ENCODE measurements at places on chromosomes 1 and 21.

DNA sequence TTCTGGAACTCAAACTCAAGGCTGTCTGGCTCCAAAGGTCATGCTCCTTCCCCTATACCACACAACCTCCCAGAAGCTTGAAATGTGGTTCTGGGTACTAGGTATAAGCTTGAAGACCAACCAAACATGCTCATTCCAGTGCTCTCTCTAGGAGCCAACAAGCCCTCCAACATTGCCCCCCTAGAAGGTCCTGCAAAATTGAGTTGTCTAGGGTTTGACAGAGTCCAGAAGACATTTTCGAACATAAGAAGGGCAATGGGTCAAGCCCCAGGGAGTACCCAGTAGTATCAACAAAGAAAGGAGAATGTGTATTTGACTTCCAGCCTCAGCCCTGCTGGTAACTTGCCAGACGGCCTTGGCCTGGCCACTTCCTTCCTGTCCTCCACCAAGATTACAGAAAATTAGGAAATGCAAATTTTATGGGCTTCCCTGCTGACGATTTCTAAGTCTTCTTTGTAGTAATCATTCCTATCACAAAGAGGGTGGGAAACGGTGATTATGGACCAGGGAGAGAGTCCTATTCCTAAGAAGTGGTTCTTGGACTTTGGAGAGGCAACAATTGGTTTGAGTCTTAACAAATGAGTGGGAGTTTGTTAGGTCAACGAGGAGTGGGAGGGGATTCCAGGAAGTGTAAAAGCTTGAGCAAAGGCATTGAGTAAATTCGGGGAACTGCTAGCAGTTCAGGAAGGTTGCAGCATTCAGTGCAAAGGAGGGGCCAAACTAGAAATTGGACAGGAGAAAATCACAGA, 18.7 kb upstream of the SLAMF1 start:
- no peak for DNase-seq

DNA sequence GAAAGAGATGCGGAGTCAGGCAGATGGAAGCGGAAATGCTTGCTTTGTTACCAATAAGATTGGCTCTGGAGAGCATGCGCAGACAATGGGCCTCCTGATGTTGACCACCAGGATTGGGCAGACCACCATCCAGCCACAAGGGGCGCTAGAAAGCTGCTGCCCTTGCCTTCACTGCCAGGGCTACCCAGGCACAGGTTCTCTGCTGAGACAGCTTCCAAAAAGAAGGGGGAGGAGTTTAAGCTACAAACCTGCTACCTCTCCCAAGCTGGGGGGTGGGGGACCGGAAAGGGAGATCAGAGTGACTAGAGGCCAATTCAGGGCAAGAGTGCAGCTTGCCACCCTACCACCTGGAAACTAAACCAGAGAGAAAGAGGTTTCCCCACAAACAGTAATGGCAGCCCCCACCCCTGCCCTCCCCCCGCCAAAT, 369.7 kb downstream of the RRAGC start:
- no peak for DNase-seq

DNA sequence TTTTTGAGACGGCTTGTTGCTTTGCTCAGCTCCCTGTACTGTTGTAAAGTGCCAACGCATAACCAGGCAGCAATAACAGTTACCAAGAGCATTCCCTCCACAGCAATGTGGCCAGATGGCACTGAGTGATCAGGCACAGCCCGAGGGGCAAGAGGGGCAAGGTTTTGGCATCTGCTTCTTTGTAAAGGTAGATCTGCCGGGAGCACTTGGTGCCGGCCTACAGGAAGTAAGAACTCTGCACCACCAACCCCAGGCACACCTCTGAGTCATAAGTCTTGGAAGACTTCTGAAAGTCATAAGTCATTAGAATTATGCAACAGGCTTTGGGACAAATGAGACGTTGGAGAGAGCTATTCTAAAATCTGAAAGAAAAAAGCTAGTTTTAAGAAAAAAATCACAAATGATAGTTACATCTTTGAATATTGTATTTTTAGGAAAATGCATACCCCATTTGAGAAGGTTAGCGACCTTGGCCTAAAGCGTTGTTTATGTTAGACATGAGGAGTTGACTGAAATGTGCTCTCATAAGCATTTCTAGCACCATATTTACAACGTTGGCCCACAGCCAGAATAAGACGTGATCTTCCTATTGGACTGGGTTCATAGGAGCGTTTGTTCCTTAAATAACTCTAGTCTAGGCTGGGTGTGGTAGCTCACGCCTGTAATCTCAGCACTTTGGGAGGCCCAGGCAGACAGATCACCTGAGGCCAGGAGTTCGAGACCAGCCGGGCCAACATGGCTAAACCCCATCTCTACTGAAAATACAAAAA, 37.7 kb upstream of the MAP10 start:
- DNase-seq = no peak

- no peak for DNase-seq
These were observed 56.2 kb downstream of the NTNG1 start for GRCh38 chr1:107196973-107197562.

DNA sequence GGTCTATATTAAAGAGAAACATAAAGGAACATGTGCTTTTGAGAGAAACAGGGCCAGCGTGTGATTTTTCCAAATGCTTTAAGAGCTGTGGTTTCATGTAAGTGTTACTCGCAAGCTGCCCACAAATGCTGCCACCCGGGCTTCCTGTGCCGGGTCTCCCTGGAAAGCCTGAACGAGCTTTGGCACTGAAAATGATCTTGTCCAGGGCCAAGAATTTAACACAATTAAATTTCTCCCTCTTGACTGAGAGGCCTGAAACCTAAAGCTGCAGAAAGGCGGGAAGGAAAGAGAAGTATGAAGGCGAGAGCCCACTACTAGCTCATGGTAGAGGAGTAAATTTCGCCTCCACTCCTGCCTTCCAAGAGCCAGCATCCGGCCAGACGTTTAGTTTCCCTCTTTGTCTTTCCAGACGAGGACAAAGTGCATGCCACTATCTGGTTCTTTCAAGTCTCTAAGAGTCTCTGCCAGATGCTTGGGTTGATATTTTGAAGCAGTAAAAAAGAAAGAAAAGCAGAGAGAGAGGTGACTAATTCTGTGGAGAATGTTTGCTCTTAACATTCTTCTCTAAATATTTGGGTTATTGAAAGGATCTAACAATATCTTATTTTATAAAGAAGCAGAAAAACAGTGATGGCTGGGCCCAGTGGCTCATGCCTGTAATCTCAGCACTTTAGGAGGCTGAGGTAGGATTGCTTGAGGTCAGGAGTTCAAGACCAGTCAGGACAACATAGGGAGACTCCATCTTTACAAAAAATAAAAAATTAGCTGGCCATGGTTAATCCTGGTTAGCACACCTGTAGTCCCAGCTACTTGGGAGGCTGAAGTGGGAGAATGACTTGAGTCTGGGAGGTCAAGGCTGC, 100.0 kb upstream of the HNRNPU start:
- no peak for DNase-seq

Measured in cortex of kidney (tissue), 1 donor.